ENCODE measurements at places on chromosomes 7 and 10.
A peak's percentile ranks its signal among the peaks of the same experiment; 100 is the strongest.

DNA sequence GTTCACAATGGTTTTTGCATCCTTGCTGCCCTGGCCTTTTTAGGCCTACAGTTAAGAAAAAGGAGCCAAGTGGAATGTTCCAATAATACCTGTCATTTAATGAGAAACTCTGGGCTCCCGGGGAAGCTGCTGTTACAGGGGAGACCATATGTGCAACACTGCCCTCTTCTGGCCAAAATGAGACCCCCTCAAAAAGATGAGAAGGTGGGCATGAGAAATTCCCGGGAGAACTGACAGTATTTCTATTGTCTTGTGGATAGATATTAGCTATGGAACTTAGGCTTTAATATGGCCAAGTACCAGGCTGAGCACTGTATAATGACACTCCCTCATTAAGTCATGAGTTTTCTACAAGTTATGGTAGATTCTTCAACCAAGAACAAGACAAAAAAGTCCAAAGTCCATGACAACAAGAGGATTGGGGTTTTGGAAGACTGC is 99.4 kb downstream of the CCDC3 start:
- DNase-seq: peak; percentile 64

DNA sequence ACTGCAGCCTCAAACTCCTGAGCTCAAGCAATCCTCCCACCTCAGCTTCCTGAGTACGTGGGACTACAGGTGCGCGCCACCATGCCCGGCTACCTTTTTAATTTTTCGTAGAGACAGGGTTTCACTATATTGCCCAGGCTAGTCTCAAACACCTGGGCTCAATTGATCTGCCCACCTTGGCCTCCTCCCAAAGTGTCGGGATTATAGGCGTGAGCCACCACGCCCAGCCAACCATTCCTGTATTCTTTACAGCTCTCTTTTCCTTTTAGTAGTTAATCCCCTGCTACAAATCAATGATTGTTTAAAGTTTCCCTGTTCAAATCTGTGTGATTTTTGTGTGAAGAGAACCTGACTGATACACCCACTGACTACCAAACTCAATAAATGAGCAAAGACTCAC is 75.4 kb upstream of the SVIL start:
- DNase-seq: no peak

DNA sequence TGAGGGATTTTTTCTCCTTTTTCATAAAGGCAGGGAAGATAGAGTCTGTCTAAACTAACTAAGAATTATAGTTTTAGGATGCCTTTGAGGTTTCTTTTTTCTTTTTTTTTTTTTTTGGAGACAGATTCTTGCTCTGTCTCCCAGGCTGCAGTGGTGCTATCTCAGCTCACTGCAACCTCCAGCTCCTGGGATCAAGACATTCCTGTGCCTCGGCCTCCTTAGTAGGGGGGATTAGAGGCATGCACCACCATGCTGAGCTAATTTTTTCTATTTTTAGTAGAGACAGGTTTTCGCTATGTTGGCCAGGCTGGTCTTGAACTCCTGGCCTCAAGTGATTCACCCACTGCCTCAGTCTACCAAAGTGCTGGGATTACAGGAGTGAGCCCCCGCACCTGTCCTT is 239.7 kb downstream of the KCND2 start:
- no peak for DNase-seq

GRCh38 chr10:10798102-10798863 is 219.4 kb upstream of the CELF2 start:
- DNase-seq: peak; percentile 53

- no peak for DNase-seq
Measured at GRCh38 chr7:68394131-68394530, 1204.1 kb upstream of the AUTS2 start.

GRCh38 chr7:33814400-33814799 is 90.9 kb upstream of the BMPER start:
- DNase-seq: no peak

DNA sequence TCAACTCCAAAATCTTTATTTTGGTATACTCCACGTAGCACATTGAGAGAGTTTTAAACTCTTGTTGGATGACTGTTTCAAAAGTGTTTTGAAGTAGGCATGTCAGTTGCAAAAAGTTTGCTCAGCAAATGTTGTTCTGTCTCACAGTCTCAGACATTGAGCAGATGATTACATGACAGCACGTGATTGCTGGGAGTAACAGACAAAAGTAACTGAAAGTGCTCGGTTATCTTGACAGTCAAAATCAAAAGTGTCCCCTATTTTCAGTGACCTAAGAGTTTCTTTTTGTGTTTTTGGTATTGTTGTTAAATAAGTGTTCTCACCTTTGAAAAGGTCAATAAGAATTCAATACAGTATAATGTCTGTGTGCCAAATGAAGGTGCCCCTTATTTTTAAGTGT is 84.3 kb downstream of the CFTR start:
- no peak for DNase-seq

DNA sequence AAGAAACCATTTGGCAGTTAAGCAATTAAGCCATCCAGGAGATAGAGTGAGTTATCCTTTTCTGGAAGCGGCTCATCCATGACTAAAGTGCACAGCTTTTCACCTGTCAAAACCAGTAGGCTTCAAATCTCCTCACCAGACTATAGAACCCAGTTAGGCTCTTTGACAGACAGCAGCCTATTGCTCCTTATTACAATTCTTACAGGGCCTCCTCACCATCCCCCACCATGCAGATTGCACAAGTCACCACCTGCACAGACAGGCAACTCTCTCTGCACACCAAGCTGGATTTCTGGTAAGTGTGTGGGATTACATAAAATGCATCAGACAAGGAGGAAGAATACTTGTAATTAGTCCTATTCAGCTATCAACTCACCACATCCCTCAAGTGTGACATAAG is 301.6 kb downstream of the SNX13 start:
- DNase-seq: no peak

DNA sequence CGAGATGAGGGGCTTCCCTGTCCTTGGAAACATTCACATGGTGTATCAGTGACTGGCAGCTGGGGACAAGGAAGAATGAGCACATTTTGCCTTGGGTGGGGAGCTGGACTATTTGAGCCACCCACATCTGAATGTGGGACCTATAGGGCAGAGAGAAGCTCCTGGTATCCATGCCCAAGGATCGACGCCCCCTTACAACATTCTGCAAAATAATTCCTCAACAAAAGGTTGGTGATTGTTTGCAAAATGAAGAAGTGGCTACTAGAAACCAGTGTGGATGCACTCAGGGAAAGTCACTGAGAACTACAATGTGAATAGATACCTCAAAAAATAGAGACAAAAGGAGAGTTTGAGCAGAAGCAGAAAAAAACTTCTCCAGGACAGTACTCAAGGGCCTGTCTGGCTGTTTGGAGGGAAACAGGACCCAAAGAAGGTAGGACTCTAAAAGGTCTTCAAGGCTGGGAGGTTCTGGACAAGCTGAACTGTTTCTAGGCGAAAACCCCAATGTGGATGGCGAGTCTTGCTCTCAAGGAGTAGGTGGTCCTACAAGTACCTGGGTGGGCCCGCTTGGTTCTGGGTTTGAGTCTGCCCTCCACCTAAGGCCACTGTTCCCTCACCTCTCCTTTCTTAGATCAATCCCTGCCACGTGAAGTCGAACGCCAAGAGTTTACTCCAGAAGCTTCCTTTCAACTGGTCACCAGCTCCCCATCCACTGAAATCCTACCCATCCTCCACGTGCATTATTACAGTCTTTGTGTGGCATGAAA is 125.0 kb upstream of the ZNF746 start:
- DNase-seq: no peak

GRCh38 chr10:79454259-79454658 is 8.8 kb upstream of the ZCCHC24 start:
- peak; percentile 97 for DNase-seq

DNA sequence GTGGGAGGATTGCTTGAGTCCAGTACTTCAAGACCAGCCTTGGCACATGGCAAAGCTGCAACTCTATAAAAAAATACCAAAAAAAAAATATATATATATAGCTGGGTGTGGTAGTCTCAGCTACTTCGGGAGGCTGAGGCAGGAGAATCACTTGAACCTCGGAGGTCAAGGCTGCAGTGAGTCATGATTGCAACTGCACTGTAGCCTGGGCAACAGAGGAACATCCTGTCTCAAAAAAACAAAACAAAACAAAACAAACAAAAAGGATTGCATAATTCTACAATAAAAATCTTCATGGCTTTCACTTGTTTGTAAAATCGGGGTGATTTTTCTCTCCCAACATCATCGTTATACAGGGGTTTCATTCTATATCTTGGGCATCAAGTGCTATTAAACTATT is 35.1 kb downstream of the GUSB start:
- peak; percentile 59 for DNase-seq

DNA sequence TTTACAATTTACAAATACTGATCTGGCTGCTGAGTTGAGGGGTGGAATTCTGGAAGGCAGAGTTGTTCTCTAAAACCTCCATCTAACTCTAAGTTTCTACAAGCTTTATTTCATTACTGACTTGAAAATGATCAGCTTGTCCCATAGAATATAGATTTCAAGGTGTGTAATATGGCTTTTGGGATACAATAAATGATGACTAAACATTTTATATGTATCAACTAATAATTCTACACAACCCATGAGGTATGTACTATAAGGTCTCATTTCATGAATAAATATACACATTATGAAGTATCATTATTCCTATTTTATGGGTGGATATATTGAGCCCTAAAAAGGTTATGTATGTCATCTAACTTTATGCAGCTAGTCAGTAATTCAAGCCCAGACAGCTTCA is 1214.3 kb upstream of the SORCS1 start:
- no peak for DNase-seq

- DNase-seq: no peak
Measured at GRCh38 chr10:81546243-81546642, 328.8 kb upstream of the NRG3 start.

DNA sequence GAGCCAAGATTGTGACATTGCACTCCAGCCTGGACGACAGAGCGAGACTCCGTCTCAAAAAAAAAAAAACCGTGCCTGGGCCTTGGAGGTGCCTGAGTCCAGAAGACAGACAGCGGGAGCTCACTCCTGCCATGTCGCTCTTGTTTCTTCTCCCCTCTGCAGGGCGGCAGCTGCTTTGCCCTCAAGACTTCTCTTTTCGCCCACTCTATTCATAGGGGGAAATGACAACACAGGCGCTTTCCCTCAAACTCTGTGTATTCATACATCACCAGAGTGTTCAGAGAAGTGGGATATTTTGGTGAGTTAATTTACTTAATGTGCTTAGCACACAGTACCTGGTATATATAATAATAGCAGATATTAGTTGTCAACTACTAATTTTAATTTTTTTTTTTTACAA is 44.5 kb downstream of the FOXK1 start:
- DNase-seq: no peak

GRCh38 chr7:42550706-42551470 is 313.9 kb upstream of the GLI3 start:
- DNase-seq: peak; percentile 36

DNA sequence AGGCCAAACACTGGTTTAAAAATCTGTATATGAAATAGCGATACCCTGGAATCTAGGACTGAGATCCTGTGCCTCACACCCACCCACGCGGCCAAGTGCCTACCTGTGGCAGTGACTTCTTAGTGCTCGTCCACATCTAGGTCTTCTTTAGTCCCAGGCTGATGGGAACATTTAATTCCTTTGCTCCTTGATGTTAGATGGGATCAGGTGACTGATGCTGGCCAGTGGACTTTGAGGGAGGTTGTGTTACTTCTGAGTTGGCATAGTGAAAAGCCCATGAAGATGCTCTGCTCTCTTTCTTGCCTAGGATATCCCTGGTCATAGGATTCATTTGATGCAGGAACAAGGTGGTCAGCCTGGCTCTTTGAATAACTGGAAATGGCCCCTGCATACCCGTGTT is 59.2 kb downstream of the BMPR1A start:
- DNase-seq: peak; percentile 17

- no peak for DNase-seq
Measured at GRCh38 chr7:20075992-20076820, 141.0 kb downstream of the MACC1 start.

- DNase-seq: peak; percentile 5
Measured at GRCh38 chr7:115546790-115547189, 483.8 kb downstream of the TFEC start.

DNA sequence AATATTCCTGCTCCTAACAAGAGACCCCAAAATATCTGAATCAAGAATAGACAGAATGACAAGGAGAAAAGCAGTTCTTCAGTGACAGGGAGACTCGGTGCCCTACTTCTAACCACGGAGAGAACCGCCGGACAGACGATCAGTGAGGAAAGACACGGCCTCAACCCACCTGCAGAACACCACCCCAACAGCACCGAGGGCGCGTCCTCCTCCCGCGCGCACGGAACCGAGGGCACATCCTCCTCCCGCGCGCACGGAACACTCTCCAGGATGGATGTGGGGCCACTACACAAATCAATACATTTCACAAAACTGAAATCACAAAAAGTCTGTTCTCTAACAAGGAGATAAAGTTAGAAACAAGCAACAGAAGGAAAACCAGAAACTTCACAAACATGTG is 9.7 kb upstream of the ADAM8 start:
- no peak for DNase-seq

- DNase-seq: no peak
Measured at GRCh38 chr7:24540956-24541355, 32.3 kb upstream of the PALS2 start.

- DNase-seq: no peak
Measured at GRCh38 chr7:4807598-4808016, 32.2 kb downstream of the AP5Z1 start.

DNA sequence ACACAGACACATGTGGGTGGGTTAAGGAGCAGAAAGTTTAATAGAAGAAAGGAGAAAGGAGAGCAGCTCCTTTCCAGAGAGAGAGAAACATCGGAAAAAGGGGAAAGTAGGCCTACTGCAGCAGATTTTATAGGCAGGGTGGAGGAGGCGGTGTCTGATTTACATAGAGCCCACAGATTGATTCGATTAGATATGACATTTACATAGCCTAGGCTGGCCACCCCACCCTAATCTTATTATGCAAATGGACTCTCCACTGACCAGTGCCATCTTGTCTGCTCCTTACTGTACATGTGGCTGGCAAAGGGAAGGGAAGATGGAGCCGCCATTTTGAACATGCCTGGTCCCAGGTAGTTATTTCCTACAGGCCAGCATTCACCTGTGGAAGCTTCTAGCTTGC is 38.7 kb upstream of the SCIN start:
- no peak for DNase-seq

GRCh38 chr7:43879477-43879876 is 10.2 kb upstream of the MRPS24 start:
- peak; percentile 94 for DNase-seq

DNA sequence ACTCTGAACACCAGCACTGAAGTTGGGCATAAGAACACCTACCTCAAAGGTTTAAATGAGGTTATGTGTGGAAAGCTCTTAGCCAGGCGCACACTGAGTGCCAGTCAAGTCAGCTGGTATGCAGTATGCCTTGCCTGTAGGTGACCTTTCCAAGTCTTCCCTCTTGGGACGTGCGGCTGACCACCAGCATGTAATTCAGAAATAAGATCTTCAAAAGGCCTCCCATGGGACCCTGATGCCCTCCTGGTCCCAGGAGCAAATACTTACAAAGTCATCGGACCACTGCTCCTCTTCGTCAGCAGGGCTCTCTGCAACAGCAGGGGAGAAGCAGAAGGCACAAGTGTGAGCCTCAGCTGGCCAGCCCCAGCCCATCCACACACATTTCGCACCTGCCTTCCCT is 40.8 kb downstream of the BLNK start:
- DNase-seq: no peak

GRCh38 chr7:102223184-102223583 is 63.5 kb upstream of the SH2B2 start:
- no peak for DNase-seq

GRCh38 chr10:102613286-102613685 is 31.0 kb upstream of the TRIM8 start:
- DNase-seq: no peak

All from GM23248 (cell line).